ENCODE measurements at places on chromosomes 3 and 15.

DNA sequence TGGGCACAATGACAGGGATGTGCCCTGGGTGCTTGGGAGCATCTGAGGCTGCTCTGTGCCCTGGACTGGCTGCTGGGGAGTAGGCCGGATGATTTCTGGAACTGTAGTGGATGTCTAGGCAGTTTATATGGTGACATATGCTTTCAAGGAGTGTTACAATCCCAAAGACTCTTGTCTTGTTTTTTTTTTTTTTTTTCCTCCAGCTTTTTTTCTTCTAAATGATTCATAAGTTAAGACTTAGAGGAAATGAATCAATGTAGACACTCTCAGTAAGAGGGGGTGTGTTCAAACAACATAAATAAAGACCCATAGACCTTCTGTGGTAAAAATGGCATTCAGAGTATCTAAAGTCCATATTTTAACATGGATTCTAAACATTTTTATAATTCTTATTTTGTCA, 706.1 kb upstream of the GOLIM4 start:
- no peak for DNase-seq

DNA sequence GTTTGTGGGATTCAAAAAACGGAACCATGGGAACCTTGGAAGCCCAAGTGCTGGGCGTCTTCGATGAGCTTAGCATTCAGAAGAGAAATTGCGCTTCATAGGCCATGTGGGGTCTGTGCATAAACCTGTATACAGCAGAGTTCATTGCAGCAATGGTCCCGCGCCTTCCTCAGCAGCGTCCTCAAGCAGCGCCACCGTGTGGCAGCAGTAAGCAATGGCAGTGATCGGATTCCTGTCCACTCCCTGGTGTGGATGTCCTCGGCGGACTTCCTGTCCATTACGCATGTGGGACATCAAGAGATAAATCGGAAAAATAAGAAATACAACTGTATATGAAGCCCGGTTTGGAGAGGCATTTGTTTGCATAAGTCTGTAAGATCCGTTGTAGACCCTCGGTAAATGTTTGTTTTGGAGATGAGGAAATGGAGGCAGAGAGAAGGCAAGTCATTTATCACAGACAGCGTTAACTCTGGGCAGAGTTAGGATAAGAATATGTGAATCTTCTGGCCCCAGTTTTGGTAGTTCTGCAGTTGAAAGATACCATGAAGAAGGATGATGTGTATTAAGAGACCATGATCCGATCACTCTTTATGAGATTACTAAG, 57.7 kb downstream of the CNTN4 start:
- DNase-seq, result no peak

GRCh38 chr3:168312984-168313383, 217.3 kb upstream of the GOLIM4 start:
- no peak for DNase-seq

DNA sequence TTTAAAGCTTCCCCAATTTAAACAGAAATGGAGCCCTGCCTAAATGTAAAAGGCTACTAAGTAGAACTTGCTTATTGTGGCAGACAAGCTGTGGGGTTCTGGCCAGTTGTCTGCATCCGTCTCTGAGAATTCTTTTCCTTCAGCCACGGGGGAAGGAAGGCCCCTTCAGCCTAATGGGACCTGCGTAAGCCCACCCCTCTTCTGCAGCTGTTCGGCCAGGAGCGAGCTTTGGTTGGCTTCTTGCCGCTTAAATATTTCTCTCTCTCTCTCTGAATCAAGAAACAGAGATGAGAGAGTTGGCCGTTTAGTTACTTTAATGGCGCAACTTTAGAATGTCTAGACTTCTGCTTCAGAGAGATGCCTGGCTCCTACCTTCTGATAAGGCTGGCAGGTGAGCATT, 151.7 kb upstream of the PROK2 start:
- no peak for DNase-seq

DNA sequence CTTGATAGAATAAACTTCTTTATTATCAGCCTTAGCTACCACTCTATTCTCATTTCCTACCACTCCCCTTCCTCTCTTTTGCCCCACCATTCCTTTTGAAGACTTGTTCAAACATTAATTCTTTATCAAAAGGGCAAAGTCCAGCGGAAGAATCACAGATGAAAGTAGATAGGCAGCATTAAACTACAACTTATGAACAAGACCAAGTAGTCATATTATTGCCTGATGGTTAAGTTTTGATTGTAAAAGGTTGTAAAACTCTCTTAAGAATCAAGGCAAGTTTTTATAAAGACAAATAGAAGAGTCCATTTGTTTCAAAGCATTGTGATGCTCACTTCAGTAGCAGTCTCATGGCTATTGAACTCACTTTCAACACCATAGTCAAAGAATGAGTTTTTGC, 22.4 kb upstream of the TGFBR2 start:
- no peak for DNase-seq

- no peak for DNase-seq
Observed at GRCh38 chr15:51328926-51329325, 9.5 kb downstream of the CYP19A1 start.

- DNase-seq, result peak; percentile 78
Observed at GRCh38 chr3:134373271-134374104, 759 bp downstream of the AMOTL2 start.

GRCh38 chr3:12316729-12317351, 28.0 kb downstream of the PPARG start:
- DNase-seq, result no peak

GRCh38 chr3:196179380-196180308, 31.6 kb downstream of the ZDHHC19 start:
- peak; percentile 37 for DNase-seq

GRCh38 chr15:97652041-97652440, 308.5 kb upstream of the ARRDC4 start:
- no peak for DNase-seq

- no peak for DNase-seq
Observed at GRCh38 chr3:47083786-47084185, 80.1 kb downstream of the SETD2 start.

GRCh38 chr15:70195587-70196305, 98.0 kb upstream of the TLE3 start:
- peak; percentile 83 for DNase-seq

DNA sequence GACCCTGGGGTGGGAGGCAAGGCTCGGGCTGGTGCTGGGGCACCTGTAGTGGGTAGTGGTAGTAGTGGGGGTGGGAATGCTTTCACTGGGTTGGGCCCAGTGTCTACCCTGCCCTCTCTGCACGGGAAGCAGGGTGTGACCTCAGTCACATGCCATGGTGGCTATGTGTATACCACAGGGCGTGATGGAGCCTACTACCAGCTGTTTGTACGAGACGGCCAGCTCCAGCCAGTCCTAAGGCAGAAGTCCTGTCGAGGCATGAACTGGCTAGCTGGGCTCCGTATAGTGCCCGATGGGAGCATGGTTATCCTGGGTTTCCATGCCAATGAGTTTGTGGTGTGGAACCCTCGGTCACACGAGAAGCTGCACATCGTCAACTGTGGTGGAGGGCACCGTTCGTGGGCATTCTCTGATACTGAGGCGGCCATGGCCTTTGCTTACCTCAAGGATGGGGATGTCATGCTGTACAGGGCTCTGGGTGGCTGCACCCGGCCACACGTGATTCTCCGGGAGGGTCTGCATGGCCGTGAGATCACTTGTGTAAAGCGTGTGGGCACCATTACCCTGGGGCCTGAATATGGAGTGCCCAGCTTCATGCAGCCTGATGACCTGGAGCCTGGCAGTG, 5.2 kb downstream of the DALRD3 start:
- no peak for DNase-seq

DNA sequence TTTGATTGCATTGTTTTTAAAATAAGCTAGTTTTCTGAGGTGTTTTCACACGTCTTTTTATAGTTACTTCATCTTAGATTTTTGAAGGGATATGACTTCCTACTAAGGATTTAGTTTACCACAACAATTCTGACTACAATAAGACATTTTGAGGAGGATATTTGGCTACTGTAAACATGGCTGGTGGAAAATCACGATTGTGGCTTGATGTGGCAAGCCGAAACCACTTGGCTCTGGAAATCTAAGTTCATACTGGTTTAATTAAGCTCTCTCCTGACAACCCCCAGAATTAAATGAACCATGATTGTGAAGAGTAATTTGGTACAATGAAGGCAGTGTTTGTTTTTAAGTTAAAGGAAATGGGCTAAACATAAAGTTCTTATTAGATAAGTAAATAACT, 30.8 kb downstream of the ST3GAL6 start:
- no peak for DNase-seq

- no peak for DNase-seq
Observed at GRCh38 chr15:86121568-86122225, 42.0 kb downstream of the AGBL1 start.

GRCh38 chr3:2992534-2992933, 117.6 kb downstream of the IL5RA start:
- DNase-seq, result no peak

DNA sequence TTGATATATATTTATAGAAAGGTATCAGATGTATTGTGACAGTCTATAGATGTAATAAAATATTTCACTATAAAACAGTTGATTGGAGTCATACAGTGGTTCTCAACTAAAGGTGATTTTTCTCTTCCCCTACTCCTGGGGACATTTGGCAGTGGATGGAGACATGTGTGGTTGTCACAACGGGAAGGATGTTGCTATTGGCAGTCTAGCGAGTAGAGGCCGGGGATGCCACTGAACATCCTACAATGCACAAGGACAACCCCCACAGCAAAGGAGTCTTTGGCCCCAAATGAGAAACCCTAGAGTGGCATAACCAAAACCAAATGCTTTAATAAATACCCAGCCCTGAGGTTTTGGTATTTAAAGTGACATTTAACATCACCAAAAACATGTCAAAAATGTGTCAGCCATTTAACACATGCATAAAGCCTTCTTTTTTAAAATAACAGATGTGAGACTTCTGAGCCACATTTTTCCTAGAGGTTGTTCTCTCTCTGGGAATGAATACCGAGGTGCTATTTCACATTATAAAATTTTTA, 367.5 kb downstream of the PTPRG start:
- no peak for DNase-seq

- DNase-seq, result no peak
Observed at GRCh38 chr3:149114458-149114857, 15.0 kb upstream of the HPS3 start.

DNA sequence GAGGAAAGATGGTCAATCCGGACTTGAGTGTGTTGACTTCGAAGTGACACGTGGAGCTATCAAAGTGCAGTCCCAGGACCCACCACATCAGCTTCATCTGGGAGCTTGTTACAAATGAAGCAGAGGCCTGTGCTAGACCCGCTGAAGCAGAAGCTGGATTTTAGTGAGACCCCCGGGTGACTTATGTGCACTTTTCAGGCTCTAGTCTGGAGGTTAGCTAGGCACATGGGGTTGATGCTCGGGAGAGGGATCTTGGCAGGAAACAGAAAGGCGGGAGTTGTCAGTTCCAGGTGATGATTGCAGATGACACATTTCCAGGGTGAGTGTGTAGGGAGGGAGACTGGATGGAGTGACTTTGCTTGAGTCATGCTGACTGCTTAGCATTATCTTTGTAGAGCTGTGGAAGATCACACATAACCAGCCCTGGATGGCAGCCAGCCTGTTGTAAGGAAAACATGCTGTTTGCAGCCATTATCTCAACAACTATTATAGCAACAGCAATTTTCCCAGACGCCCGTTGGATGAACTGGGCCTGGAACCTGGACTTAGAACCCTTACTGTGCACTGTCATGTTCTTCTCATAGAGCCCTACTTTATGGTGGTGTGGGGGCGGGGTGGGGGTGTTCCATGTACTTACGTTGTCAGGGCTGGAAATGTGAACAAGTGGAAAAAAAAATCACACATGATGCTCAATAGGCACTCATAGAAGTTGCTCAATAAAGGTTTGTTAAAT, 122.4 kb downstream of the THSD4 start:
- DNase-seq, result no peak

DNA sequence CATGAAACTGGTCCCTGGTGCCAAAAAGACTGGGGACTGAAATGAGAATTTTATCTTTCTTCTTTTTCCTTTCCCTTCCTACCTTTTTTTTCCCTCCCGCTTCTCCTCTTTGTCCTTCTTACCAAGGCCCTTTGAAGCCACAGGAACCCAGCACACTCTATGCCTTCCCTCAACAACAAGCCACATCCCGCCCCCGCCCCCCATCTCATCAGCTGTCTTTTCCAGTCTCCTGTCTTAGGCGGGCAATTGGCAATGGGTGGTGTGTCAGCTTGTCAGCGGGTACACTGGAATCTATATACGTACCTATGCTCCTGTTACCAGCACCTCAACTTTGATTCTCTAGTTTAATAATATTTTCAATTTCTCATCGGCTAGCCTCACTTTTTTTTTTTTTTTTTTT, 56.3 kb upstream of the CHD2 start:
- DNase-seq, result no peak

- DNase-seq, result no peak
Observed at GRCh38 chr15:49062900-49063299, 16.7 kb upstream of the SECISBP2L start.

- DNase-seq, result no peak
Observed at GRCh38 chr15:34084086-34084485, 17.6 kb downstream of the EMC7 start.

GRCh38 chr3:8456412-8456811, 45.2 kb upstream of the LMCD1 start:
- no peak for DNase-seq

- no peak for DNase-seq
Observed at GRCh38 chr3:70620367-70620766, 307.9 kb upstream of the MDFIC2 start.

GRCh38 chr3:120566243-120566975, 29.7 kb upstream of the NDUFB4 start:
- no peak for DNase-seq

GRCh38 chr15:87470923-87471322, 785.6 kb downstream of the NTRK3 start:
- DNase-seq, result no peak

DNA sequence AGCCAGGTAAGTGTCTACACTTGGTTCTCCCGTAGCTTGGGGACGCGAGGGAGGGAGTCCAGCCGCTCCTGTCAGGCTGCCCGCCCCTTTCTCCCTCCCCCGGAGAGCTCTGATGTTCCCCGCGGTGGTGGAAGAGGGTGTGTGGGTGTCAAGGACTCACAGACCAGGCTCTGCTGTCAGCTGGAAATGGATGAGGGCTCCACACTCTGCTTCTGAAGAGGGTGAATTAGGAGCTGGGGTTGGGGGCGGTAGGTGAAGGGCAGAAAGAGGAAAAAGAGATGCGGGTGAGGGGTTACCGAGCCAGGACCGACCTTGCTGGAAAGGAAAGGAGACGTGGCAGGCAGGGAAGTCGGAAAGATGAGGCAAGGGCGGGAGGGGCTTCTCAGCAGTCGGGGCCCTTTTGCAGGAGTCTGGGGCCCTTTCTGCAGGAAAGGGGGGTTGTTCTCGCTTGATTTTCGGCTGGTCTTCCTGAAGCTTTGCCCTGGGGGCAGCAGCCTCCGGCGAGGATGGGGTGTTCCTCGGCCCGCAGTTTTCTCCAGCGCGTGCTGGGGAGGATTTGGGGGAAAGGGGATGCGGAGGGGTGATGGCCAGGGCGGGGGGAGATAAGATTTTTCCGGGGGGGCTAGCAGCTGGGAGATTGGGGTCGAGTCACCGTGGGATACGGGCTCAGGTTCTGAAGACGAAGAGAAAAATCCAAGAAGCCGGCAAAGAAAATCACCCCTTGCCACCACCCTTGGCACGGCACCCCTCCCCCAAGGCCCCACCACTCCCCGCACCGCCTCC, 602 bp upstream of the BAHD1 start:
- no peak for DNase-seq
